Mesenteric fat pad (tissue), 1 donor: ENCODE measurements at places on chromosomes 16 and 17.

GRCh38 chr17:57517273-57517631 is 227.8 kb downstream of the CCDC182 start:
- DNase-seq = no peak

- DNase-seq = no peak
Observed at GRCh38 chr16:15507959-15508627, 73.7 kb downstream of the BMERB1 start.

DNA sequence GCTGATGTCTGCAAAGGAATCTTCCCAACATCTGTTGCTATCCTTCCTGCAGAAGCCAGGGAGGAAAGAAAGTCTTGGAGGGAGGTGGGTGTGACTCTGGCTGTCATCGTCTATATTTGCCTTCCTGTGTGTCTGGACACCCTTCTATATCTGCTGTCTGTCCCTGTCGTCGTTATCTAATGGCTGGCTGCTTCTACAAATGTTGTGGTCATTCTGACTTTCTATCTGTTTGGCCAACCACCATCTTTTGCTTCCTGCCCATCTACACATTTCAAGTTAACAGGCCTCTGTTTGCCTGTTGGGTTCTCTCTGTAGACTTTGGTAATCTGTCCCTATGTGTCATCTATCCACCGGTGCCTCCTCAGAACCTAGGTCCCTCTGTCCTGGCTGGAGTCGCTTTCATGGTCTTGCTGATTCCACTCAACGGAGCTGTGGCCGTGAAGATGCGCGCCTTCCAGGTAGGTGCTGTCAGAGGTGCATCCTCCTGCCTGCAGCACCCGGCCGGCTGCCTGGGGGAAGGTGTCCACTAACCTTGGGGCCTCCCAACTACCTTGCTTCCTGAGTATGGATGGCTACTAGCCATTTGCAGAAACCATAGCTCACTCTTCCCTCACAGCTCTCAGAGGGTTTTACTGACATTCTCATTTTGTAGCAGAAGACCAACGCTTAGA is 30.2 kb downstream of the ABCC3 start:
- DNase-seq = no peak

GRCh38 chr17:14428648-14429029 is 127.8 kb downstream of the HS3ST3B1 start:
- DNase-seq = no peak

GRCh38 chr16:78285437-78285922 is 186.0 kb downstream of the WWOX start:
- DNase-seq = no peak

GRCh38 chr17:4777969-4778760 is 6.5 kb downstream of the TM4SF5 start:
- no peak for DNase-seq

- no peak for DNase-seq
Observed at GRCh38 chr16:53457670-53458069, 23.4 kb downstream of the RBL2 start.

- no peak for DNase-seq
Observed at GRCh38 chr16:28093385-28093725, 29.8 kb upstream of the GSG1L start.

- DNase-seq = no peak
Observed at GRCh38 chr17:29483503-29483902, 83.3 kb downstream of the ABHD15 start.

DNA sequence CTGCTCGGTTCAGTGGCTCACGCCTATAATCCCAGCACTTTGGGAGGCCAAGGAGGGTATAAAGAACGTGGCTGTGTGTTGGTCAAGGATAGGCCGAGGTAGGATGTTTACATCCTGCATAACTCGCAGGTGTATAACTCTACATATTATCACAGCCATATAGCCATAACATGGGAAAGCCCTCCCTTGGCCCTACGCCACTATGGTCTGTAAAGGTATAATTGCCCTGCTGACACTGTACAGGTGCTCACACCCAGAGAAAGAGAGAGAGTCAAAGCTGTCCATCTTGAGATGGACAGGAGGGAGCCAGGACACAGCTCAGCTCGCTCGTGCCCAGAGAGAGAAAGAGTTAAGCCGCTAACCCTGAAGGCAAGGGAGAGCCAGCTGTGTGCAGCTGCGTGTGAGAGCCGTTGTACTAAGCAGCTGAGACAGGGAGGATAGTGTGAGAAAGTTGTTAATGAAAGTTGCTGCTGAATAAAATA is 30.4 kb upstream of the DHX8 start:
- DNase-seq = no peak

- DNase-seq = no peak
Observed at GRCh38 chr17:65978871-65979270, 213.1 kb downstream of the CEP112 start.

DNA sequence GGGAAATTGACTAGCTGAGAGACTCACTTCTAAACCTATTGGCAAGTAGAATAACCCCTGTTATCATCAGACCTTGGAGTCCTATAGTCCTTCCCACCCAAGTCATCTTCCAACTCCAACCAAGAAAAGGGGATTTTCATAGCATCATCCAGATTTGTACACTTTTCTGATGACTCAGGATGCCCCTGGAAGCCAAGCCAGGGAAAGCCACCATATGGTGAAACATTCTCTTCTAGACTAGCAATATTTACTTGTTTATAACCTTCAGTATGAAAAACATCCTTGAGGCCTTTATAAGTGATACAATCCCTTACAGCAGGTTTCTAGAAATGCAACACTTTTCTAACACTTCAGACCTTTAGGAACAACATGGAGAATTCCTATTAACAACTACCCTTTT is 618.8 kb upstream of the CDH11 start:
- DNase-seq = no peak

- DNase-seq = no peak
Observed at GRCh38 chr16:74094514-74094913, 202.1 kb upstream of the PSMD7 start.

GRCh38 chr17:7767405-7768021 is 50.0 kb downstream of the DNAH2 start:
- DNase-seq = no peak

DNA sequence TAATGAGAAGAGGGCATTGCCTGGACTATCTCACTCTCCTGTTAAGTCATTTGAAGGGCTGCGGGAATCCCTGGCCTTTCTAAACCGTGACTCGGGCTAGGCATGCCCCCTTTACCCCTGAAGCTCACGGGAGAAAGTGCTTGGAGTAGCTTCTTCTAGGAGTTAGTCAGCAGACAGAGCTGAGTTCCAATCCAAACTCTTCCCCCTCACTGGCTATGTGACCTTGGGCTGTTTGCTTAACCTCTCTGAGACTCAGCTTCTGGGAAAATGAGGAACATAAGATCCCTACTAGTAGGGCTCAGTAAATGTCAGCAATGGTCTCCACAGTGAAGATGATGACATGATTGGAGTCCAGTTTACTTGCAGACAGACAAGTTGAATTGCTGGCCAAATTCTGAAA is 5.7 kb upstream of the B9D1 start:
- DNase-seq = no peak

DNA sequence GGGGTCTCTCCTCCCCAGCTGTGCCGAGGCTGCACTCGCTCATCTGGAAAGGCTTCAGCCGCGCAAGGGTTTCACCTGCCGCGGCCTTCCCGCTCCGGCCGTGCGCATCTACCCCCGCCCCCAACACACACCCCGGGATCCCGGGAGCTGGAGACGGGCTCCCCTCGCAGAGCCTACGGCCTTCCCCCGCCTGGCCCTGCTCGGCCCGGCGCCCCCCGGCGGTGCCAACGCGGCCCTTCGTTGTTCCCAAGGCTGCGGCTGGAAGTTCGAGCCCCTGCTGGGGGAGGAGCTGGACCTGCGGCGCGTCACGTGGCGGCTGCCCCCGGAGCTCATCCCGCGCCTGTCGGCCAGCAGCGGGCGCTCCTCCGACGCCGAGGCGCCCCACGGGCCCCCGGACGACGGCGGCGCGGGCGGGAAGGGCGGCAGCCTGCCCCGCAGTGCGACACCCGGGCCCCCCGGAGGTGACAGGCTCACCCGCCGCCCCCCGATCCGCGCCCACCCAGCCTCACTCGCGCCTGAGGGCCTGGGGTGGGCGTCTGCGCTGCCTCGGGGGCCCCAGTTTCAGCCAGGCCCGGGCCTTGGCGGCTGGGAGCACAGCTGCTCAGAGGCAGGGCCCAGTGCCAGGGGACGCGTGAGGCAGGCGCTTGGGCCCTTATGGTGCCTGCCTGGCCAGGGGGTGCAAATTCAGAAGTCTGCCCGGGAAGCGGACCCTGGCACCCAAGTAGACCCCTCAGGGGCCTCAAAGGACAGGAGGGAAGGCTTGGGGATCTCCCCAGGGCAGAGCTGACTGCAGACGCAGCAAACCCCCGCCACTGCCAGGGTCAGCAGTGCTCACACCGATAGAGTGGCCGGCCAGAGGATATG is 11.2 kb downstream of the GALK1 start:
- no peak for DNase-seq

GRCh38 chr17:7589891-7590691 is at the start of gene SOX15:
Gene SOX15 (minus strand): TSS chr17:7590094. CDS start chr17:7589676, 418 bp downstream.
- DNase-seq = no peak

GRCh38 chr17:76383546-76384221 is 725 bp upstream of the SPHK1 start:
- no peak for DNase-seq

DNA sequence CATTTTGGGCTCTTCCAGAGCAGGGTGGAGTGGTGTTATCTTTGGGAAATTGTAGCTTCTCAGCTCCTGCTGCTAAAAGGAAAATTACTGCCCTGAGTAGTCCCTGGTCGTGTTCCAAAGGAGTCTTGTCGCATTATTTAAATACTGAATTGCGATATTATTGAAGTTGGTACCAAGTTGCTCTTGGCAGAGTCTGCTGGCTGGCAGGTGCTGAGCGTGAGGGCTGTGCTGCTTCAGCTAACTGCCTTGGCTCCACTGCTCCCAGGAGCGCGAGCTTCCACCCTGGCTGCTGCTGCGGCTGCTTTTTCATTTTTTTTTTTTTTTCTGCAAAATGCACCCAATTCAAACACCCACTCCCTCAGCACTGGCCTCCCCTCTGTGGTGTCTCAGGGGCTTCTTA is 289.8 kb downstream of the MAF start:
- DNase-seq = no peak

- no peak for DNase-seq
Observed at GRCh38 chr16:11047057-11047456, 102.7 kb downstream of the CLEC16A start.

- no peak for DNase-seq
Observed at GRCh38 chr16:15861996-15862395, 5.2 kb upstream of the MYH11 start.

- DNase-seq = peak; percentile 14
Observed at GRCh38 chr17:16910341-16910740, 61.6 kb downstream of the TNFRSF13B start.

- no peak for DNase-seq
Observed at GRCh38 chr17:8520981-8521380, 85.3 kb downstream of the NDEL1 start.

DNA sequence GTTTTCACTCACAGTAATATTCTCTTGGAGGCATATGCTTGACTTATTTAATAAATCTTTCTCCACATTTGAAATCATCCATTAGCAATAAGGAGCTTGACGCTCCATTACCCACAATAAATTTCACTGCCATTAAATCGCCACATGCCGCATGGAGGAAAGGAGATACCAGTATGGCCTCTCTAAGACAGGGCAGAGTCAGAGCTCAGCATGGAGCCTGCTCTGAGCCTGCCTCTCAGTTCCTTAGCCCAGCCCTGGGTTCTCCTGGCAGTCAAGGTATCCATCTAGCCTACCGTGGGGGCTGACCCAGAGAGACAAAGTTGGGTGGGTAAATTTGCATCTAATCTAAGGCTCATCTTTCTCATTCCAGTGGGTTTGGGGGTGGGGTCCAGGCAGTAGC is 80.3 kb upstream of the CES5A start:
- no peak for DNase-seq
